ENCODE measurements at places on chromosomes 4 and X.

GRCh38 chrX:19446397-19446796 is 68.9 kb downstream of the MAP3K15 start:
- DNase-seq = no peak

DNA sequence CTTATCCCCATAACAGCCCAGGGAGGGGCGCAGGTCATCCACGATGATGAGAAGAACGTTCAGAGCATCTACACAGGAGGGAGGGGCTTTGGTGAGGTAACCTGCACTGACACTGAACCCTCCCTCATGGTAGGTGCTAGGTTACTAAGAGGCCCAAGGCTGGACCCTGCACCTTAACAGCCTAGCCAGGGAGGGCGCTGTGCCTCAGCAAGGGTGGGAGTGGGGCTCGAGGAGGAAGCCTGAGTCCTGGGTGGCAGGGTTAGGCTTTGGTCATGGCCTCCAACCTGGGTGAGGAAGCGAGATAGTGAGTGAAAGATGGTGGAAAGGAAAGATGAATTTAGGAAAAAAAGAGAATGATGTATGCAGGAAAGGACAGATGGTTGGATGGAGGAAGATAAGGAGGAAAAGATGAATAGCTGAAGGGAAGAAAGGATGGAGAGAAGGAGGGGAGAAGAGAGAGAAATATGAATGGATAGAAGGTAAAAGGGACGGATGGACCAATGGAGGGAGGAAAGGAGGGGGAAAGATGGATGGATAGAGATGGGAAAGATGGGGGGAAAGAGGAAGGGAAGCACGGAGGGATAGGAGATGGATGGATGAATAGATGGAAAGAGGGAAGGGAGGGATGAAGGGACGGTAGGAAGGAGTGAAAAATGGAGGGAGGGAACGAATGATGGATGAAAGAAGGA is 736 bp downstream of the IDS start:
- peak; percentile 58 for DNase-seq

DNA sequence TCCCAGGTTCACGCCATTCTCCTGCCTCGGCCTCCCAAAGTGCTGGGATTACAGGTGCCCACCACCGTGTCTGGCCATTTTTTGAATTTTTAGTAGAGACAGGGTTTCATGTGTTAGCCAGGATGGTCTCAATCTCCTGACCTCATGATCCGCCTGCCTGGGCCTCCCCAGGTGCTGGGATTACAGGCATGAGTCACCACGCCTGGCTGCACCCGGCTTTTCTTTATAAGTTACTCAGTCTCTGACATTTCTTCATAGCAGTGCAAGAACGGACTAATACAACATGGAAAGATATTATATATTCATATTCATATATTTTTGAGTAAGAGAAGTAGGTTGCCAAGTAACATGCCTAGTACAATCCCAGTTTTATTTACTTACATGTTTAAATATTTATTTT is 22.9 kb downstream of the SHROOM3 start:
- DNase-seq = no peak

DNA sequence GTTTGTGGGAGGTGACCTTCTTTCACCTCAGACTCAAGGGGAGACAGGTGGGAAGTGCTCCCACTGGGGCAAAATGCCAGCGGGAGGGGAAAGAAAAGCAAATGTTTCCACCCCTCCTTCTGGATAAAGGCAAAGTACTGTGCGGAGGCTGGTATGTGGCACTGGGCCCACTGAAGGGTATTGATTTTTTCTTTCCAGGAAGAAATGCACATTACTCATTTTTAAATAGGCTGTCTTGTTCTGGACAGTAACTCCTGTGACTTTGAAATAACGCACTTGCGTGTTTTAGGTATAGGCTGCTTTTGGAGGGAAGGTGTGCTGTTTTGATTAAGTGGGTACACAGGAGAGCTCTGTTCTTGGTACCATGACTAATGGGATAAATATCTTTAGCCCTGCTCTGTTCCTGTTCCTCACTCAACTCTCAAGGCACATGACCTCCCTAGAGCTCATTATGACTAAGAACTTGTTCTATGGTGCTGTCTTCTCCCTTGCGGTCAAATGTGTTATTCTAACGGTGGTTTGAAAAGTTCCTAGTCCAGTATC is 40.7 kb upstream of the MBTPS2 start:
- DNase-seq = no peak

DNA sequence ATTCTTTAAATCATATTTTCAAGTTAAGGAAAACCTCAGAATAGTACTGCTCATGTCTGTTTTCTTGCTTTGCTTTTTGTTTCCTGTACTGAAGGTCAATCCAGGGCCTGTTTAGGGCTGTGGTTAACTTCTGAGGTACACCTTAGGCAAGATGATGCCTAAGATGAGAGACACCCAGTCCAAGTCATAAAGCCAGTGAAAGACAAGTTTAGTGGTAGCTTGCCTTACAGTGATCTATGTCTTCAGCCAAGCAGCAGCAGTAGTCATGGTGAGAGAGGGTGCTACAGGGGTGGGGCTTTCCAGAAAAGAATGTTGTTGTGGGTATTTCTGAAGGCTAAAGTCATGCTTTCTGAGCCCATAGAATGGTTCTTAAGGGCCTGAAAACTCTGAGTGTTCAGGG is 173.7 kb downstream of the VSIG4 start:
- no peak for DNase-seq

- no peak for DNase-seq
Measured at GRCh38 chr4:41199788-41200187, 14.6 kb downstream of the APBB2 start.

DNA sequence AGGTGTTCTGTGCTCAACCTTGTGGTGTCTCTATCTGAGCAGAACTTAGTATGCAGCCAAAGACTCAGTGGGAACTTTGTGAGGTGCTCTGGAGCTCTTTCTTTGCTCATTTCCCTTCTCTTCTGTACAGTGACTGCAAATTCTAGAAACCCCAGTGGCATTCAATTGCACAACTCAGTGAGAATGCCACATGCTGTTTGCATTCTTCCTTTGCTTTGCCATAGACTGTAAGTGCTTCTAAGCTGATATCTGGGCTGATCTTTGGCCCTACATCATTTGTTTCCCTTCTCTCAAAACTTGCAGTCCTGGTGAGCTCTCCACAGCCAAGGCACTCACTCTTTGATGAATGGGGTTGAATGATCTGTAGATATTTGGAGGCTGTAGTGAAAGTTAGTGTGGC is 7.0 kb downstream of the PNMA3 start:
- no peak for DNase-seq

DNA sequence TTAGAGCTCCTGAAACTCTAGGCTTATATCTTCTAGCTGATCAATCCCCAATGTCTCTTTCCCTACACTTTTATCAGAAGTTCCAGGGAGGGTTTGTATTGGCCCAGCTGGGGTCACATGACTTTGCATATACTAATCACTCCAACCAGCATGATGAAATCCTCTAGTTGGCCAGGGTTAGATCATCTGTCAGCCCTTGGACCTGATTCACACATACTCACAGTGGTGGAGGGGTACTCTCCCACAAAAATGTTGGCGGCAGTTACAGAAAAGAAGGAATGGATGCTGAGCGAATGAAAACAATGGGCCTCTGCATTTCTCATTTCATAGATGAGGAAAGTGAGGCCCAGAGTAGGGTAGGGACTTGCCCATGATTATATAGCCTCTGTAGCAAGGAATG is 151.1 kb downstream of the PJA1 start:
- DNase-seq = no peak

- no peak for DNase-seq
Measured at GRCh38 chr4:155571184-155571944, 95.3 kb upstream of the GUCY1A1 start.

DNA sequence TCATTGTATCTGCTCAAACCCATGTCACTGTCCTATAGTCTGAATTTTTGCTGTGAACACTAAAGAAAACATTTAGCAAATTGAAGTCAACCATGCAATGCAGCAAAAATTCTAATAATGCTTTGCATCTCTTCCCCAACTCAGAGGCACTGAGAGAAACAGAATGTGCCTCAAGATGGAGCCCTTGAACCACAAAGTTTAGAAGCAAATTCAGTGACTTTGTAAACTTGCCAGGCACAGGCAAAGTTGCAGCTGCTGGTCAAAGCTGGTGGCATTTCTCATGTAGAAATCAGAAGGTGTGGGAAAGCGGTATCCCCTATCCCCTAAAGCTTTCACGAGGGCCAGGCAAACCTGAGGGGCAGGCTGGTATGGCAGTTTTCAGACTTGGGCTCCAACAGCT is 121.7 kb upstream of the DIPK2B start:
- DNase-seq = no peak

DNA sequence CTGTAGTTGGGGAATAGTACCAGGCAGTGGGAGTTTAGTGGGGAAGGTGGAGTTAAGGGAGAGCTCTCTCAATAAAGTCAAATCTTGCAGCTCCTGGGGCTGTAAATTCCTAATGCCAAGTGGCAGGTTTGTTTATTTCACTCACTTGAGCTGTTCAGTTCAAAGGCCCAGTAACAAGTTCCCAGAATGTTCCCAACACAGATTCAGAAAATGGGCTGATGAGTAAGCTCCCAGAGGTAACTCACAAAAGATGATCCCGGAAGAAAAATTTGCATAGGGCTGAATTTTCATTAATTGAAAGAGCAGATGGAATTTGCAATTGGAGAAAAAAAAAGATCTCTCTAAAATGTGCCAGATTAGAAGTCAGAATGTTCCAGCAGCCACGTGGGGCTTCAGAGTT is 286.2 kb downstream of the EVC2 start:
- no peak for DNase-seq

- no peak for DNase-seq
Measured at GRCh38 chr4:103054030-103054429, 22.5 kb downstream of the SLC9B2 start.

DNA sequence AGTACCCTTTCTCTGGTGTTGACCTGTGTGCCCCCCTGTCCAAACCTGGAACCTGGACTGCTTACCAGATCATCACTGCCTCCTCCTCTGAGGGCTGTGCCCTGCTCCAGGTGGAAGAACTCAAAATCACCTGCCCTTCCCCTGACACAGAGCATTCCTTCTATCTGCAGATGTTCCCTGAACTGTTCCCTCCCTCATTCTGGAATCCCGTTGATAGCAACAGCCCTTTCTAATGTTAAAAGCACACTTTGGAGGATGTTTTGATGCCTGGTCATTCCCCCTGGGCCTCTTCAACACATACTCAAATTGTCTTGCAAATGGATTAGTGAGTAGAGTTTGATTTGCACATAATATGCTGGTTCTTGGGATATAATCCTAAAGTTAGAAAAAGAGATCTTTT is 225.8 kb downstream of the FGF13 start:
- DNase-seq = no peak

DNA sequence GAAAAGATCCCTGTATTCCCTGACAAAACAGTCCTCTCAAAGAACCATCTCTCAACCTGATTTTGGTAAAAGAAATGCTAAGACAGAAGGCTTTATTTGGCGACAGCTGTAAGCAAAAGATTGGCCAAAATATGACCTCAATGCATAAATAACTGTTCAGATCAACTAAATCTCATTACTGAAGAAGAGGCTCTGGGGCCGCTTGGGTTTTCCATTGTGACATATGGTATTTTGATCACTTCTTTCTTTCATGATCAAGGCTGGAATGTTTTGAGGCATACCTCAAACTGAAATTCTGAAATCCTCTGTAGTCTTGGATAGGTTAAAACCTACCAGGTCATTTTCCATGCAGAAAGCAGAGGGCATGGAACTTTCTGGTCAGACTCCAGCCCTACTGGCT is 106.3 kb downstream of the C4orf51 start:
- no peak for DNase-seq

DNA sequence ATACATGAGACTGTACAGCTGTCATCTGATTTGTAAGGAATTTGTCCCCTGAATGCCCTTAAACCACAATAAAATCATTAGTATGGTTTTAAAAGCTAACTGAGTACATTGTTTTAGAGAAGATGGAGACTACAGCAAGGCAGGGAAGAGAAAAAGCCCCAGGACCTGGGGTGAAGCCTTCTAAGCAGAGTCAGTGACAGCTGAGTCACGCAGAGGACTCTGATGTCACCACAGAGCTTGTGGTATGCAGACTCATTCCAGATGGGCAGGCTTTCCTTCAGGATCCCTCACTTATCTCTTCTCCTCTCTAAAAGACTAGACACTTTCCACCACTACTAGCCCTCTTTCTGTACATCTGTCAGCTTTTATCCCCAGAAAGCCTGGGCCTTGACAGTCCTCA is 97.1 kb upstream of the ATOH1 start:
- no peak for DNase-seq

DNA sequence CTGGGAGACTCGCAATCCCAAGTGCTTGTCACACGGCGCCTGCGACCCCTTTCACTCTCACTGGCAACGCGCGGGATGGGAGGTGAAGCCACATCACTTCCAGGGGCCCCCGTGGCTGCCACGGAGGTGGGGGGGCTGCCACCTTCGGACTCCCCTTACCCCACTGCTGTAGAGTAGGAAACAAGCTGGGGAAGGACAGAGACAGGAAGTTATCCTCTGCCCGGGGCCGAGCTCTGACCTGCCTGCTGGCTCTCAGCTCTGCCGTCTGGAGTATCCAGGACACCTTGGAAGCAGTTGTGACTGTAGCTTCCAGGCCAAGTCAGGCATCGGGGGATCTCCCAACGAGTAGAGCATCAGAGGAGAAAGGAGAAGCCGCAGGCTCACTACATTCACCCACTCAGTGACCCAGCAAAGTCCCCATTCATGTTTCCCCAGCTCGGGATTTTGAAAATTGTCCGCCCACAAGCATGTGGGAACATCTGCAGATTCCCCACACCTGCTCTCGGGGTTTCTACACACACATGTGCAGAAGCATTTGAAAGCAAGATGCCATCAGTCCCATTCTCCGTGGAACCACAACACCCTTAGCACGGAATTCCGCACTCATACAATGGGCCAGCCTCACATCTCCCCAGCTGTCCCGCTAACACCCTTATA is 10.8 kb downstream of the PDZD4 start:
- DNase-seq = no peak

DNA sequence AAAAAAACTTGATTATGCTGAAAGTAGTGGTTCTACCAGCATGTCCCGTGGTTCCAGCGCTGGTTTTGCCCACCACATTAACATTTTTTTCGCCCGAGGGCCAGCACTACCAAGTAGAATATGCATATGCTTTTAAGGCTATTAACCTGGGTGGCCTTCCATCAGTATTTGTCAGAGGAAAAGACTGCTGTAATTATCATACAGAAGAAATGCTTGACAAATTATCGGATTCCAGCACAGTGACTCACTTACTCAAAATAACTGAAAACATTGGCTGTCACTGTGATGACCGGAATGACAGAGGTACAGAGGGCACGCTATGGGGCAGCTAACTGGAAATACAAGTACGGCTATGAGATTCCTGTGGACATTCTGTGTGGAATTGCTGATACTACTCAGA is 34.6 kb downstream of the PRPS2 start:
- no peak for DNase-seq

DNA sequence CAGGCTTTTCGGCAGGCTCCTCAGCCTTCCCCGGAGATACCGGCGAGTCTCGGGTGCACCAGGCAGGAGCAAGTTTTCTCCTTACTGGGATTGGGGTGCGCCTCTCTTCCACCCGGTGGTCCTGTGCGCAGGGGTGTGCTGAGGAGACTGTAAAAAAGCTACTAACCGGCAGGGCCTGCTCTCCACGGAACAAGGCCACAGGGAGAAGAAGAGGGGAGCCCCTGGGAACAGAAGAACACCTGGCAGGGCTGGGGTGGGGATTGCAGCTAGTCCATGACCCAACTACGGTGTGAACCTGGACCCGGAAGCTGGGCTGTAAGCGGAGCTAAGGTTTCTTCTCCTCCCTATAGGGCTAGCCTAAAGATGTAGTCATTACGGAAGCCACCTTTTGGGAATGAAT is 17.7 kb upstream of the ZIC3 start:
- DNase-seq = no peak

- no peak for DNase-seq
Measured at GRCh38 chr4:109939190-109939589, 26.5 kb downstream of the EGF start.
